ENCODE measurements at places on chromosomes 12 and 14.

DNA sequence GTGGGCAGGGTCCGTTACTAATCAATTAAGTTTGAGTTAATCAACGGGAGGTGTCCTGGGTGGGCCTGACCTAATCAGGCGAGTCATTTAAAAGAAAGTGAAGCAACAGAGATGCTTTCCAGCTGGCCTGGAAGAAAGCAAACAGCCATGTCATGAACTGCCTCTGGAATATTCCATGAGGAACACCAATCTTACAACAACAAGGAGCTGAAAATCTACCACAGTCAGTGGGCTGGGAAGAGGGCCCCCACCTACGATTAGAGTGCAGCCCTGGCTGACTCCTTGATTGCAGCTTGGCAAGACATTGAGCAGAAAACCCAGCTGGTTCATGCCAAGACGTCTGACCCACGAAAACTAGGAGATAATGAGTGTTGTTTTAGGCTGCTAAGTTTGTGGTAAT lies 56.2 kb downstream of the SSPN start:
- no peak for DNase-seq

- no peak for DNase-seq
Observed at GRCh38 chr12:83005534-83006197, 319.0 kb downstream of the TMTC2 start.

- no peak for DNase-seq
Observed at GRCh38 chr14:71398450-71398849, 491.2 kb downstream of the PCNX1 start.

DNA sequence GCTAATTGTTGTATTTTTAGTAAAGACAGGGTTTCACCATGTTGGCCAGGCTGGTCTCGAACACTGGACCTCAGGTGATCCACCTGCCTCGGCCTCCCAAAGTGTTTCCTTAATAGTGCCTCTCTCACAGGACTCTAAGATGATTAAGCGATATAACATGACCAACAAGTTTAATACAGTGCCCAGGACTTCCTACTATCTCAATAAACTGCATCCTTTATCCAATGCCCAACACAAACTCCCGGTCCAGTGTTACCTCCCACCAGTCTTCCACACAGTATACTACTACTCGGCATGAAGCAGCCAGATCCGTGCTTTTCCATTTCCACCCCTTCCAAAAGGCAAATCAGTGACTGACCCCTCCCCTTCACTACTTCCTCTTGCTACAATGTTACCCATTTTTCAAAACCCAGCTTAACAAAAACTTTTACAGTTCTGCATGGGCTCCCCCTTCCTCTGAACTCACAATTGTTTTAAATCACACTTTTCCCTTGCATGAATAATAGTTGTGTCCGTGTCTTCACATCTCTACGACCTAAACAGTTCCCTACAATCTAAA lies 900 bp downstream of the NOP2 start:
- no peak for DNase-seq

DNA sequence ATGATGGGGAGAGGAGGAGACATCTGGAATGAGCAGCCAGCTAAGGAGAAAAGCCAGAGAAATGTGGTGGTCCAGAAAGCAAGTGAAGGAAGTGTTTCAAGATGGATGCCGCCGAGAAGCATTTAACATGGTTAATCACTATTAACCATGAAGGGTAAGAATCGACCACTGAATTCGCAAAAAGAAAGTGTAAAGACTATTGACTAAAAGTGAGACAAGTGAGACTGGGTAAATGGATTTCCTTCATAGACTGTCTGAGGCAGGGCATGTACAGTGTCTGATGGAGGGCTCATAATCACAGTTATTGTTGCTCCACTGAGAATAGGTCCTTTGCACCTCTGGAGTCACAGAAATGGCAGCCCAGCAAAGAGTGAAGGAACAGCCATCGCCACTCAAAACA lies 25.3 kb upstream of the CLMN start:
- DNase-seq, result no peak

DNA sequence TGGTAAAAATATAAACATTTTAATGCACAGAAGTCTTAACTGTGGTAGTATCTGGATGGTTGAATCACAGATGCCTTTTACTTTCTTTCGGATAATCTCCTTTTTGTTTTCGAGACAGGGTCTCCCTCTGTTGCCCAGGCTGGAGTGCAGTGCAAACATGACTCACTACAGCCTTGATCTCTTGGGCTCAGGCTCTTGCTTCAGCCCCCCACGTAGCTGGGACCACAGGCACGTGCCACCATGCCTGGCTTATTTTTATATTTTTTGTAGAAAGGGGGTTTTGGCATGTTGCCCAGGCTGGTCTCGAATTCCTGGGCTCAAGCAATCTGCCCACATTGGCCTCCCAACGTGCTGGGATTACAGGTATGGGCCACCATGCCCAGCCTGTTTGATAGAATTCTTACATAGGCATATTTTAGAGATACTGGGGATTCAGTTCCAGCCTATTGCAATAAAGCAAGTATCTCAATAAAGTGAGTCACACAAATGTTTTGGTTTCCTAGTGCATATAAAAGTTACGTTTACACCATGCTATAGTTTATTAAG lies 99.2 kb downstream of the SNAPC1 start:
- no peak for DNase-seq

DNA sequence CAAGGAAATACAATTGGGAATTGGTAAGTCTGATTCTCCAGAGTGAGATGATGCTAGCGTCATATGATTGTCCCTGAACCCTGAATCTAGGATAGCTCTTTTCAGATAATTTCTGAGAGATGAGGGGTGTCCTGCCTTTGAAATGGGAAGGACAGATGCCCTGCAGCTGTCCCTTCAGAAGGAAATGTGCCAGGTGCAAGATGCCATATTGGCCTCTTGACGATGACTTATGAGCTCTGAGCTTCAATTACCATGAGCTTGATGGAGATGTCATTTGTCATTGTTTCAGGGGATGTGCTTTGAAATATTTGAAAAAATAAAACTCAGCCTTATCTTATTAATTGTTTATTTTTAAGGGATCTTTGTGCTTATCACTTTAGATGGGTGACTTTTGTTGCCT lies 185.1 kb downstream of the DACT1 start:
- no peak for DNase-seq

- no peak for DNase-seq
Observed at GRCh38 chr12:13724136-13724535, 257.3 kb downstream of the GRIN2B start.

DNA sequence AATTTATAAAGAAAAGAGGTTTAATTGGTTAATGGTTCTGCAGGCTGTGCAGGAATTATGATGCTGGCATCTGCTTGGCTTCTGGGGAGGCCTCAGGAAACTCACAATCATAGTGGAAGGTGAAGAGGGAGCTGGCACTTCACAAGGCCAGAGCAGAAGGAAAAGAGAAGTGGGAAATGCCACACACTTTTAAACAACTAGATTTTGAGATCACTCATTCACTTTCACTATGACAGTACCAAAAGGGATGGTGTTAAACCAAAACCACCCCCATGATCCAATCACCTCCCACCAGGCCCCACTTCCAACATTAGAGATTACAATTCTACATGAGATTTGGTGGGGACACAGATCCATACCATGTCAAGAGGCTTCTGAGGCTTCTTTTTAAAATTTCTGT lies 62.6 kb downstream of the SLC38A4 start:
- no peak for DNase-seq

DNA sequence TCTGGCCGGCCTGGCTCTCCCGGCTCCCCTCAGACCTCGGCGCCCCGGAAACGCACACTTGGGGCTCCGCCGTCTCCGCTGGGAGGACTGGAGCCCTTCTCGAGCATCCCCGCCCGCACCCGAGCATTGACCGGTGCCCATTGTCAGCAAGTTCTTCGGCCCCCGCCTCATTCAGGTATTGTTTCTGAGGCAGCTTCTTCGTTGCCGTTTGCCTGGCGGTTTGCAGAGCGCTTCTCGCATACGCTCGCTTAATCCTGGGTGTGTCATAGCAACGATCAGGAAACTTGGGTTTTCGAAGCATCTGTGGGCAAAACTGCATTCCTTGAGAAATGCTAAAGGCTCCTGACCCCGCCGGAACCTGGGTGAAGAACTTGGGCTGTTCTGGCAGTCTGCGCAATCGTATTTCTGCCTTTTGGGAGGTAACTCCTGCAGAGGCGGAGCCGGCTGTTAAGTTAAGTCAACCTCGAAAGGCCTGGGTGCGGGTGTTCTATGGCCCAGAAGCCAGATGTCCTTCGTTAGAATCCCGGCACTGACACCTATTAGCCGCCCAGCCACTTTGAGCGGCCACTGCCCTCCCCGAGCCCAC lies 518 bp downstream of the GSKIP start:
- DNase-seq, result no peak

DNA sequence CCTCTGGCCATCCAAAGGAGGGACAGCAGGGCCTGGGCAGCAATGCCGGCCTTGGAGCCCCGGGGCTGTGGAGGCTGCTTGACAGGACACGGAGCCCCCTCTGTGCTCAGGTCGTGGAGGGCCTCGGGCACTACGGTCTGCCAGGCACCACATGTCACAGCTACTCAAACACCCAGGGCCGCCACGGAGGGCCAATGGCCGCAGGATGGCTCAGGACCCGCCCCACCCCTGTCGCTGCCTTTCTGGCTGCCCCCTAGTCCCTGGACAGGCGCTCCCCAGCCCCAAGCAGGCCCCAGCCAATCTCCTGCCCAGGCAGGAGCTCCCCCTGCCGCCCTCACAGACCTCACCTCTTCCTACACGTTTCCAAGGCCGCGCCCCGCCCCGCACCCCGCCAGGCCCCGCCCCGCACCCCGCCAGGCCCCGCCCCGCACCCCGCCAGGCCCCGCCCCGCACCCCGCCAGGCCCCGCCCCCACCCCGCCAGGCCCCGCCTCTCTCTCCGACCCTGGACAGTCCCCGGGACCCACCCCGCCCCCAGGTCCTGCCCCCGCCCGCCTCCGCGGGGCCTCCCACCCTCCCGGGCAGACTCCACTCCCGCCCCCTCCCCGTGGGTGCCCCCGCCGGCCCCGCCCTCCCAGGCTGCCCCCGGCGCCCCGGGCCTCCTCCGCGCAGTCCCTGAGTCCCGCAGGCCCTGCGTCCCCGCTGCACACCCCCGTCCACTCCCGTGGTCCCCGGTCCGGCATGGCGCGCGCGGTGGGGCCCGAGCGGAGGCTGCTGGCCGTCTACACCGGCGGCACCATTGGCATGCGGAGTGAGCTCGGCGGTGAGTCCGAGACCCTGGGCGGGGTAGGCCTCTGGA lies at the start of gene ASPG:
Gene ASPG, plus strand, starts transcription at position 669 of the 857 bp plus-strand sequence. Its CDS starts 71 bp downstream, at position 740.
- DNase-seq, result no peak

GRCh38 chr12:60317361-60317760 lies 721.5 kb downstream of the SLC16A7 start:
- DNase-seq, result no peak

DNA sequence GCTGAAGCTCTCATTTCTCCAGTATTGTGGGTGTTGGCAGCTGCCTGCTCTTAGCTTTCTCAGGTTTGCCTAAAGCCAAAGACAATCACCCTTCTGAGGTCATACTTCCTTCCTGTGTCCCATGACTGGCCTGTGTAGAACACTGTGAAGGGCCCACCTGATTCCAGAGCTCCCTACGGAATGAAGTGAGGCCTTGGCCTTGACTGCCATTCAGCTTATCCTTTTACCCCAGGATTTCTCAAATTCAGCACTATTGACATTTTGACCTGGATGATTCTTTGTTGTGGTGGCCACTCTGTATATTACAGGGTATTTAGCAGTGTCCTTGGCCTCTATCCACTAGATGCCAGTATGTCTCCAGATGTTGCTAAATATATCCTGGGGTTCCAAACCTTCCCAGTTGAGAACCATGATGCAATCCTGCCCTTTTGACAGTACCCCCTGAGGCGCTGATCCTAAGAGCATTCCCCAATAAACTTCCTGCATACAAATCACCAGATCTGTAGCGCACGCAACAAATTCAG lies 112.3 kb upstream of the KRR1 start:
- no peak for DNase-seq

GRCh38 chr12:55675666-55676065 lies 32.0 kb downstream of the ITGA7 start:
- no peak for DNase-seq

- no peak for DNase-seq
Observed at GRCh38 chr14:103593577-103593976, 30.8 kb downstream of the COA8 start.

- DNase-seq, result no peak
Observed at GRCh38 chr12:29869946-29870345, 86.2 kb upstream of the TMTC1 start.

GRCh38 chr14:64995291-64995690 lies 8.6 kb downstream of the FNTB start:
- no peak for DNase-seq

All from NCI-H1092 (cell line).